ENCODE measurements at places on chromosomes 4 and X.

- DNase-seq: no peak
These were observed 1865.5 kb upstream of the TENM3 start for GRCh38 chr4:180377741-180378140.

DNA sequence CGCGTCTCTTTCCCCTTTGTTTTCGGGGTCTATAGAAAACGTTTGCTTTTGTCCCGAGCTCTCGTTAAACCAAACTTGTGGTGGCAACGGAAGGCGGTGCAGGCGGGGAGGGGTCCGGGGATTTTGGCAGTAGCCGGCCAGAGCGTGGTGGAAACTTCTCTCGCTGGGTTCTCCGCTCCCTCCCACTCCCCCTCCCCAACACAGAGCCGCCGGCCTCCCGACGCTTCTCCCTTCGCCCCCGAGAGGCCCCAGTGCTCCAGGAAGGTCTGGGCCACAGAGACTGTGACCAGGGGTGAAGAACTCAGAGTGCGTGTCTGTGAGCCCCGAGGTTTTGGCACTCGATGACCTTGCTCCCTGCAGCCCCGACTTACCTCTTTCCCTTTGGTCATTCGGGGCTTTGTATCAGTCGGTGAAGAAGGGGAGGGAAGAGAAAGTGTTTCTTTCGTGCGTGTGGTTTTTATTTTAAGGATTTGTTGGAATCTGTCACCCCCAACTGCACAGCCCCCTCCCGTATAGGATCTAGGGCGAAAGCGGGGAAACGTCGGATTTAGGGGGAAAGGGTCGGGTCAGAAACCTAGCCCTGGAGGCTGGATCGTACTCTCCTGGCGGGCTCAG is 9.0 kb upstream of the BCOR start:
- no peak for DNase-seq

DNA sequence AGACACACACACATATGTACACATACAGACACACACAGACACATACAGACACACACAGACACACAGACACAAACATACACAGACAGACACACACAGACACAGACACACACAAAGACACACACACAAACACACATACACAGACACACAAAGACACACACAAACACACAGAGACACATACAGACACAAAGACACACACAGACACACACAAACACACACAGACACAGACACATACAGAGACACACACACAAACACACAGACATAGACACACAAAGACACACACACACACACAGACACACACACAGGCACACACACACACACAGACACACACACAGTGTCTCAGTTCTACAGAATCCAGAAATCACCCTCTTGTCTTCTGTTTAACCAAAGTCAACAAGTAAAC is 280.7 kb downstream of the ASMT start:
- no peak for DNase-seq

- DNase-seq: no peak
These were observed 373 bp downstream of the ELOVL6 start for GRCh38 chr4:110198049-110198434.

- DNase-seq: peak; percentile 17
These were observed 84.7 kb downstream of the OTC start for GRCh38 chrX:38437093-38437492.

GRCh38 chr4:83371936-83372335 is 37.3 kb upstream of the HPSE start:
- no peak for DNase-seq

DNA sequence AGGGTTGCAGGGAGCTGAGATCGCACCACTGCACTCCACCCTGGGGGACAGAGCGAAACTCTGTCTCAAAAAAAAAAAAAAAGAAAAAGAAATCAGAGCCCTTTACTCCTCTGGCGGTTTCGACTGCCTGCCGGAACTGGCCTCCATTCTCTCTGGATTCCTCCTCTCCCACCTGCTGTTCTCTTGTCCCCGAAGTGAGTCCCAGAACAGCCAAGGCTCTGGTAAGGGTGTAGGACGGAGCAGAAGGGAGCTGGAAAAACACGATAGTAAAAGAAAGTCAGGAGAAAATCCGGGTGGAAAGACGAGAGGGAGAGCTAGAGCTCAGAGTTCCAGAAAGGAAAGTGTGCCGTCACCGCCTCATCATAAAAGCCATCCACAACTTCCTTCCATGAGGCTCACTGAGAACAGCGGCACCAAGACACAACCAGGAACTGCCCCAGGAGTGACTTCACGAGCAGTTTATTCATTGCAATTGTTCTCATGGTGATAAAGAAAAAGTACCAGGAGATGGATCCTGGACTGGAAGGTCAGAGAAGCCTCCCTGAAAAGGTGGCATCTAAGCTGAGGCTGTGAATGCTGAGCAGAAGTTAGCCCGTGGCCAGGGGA is 12.3 kb downstream of the TLR3 start:
- no peak for DNase-seq

- DNase-seq: no peak
These were observed 191.0 kb downstream of the EVC2 start for GRCh38 chr4:5517372-5517771.
